ENCODE measurements at places on chromosomes 6 and 20.

DNA sequence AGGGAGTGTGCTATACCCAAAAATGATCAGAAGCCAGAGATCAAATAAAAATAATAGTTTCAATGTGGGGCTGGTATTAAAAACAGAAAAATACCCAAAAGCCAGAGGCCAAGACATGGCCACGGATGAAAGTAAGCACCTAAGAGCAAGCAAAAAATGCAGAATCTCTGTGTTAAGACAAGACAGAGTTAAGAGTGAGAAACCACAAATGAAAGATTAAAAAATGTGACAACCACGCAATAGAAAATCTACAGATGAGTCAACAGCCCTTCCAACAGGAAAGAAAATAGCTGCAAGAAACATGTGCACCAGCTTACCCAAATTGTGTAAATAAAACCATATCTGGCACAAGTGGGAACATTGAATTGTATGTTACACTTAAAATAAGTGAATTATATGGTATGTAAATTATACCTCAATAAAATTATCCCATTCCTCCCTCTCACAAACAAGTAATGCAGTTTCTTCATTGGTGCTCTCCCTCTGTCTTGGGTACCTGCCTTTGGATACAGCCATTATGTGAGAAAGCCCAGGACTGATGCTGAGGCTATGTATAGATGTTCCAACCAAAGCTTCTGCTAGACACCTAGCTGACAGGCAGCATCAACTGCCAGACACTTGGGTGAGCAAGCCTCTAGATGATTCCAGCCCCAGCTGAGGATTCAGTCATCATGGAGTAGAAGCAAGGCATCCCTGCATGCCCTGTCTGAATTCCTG is 55.3 kb upstream of the UFL1 start:
- DNase-seq: no peak

DNA sequence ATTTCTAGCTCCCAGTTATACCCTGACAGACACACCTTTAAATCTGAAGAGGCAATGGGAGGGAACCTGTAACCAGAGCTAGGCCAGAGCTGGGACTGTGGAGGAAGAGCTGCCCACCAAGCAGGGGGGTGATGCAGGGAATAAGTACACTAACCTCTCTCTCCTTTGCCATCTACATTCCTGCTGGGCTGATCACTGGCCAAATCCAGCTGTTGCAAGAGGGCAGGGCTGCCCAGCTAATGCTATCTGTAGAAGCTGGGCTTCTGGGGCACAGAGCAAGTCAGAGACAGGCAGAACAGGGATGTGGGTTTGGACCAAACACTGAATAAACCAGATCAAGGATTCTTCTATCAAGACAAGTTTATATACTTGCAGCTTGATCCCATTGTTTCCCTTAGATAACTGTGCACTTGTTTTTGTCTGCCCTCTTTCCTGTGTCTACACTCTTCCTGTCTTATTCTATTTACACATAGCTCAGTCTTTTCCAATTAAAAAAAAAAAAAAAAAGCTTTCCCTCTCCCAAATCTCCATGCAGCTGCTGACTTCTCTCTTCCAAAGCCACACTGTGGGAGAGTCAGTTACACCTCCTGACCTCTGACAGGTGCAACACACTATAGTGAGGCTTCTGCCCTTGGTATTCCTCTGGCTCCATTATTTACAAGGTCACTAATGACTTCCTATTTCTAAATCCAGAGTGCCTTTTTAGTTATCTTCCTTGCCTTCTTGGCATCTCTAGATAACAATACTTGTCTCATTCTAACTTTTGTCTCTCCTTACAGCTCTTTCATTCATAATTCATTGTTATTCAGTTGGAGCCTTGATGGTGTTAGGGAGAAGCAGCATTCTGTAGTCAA is 43.7 kb downstream of the TRIM38 start:
- DNase-seq: no peak

DNA sequence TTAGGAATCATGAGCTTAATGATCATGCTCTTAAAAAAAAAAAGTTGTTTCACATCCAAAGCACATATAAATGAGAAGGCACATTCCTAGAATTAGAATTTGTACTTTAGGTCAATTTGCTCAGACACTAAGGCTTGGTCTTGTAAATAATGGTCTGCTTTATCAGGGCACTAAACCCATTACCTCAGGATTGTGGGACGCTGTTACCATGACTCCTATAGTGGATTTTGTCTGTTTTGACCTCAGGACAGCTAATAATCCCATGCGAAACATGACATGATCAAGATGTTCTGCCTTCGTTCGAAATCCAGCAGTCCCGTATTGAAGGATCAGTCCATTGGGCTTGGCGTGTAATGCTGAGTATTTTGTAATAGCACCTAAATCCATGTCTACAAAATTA is 2.4 kb downstream of the PGM3 start:
- no peak for DNase-seq

DNA sequence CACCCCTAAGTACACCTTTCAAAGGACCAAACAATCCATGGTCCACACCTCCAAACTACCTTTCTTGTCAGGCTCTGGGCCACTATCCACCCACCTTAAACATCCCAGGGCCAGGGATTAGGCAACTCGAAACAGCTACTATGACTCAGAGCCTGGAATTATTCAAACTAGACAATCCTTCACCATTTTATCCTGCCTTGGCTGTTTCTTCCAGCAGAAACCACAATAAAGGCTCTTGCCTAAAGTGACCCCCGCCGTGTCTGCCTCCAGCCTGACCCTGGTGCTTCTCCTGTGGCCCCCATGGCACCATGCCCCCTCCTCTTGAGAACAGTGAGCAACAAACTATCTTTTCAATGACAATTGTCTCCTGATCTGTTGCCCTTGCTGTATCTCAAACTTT is 195.5 kb downstream of the EPM2A start:
- DNase-seq: no peak

- DNase-seq: no peak
These were observed 67.4 kb upstream of the BMP2 start for GRCh38 chr20:6699921-6700562.

DNA sequence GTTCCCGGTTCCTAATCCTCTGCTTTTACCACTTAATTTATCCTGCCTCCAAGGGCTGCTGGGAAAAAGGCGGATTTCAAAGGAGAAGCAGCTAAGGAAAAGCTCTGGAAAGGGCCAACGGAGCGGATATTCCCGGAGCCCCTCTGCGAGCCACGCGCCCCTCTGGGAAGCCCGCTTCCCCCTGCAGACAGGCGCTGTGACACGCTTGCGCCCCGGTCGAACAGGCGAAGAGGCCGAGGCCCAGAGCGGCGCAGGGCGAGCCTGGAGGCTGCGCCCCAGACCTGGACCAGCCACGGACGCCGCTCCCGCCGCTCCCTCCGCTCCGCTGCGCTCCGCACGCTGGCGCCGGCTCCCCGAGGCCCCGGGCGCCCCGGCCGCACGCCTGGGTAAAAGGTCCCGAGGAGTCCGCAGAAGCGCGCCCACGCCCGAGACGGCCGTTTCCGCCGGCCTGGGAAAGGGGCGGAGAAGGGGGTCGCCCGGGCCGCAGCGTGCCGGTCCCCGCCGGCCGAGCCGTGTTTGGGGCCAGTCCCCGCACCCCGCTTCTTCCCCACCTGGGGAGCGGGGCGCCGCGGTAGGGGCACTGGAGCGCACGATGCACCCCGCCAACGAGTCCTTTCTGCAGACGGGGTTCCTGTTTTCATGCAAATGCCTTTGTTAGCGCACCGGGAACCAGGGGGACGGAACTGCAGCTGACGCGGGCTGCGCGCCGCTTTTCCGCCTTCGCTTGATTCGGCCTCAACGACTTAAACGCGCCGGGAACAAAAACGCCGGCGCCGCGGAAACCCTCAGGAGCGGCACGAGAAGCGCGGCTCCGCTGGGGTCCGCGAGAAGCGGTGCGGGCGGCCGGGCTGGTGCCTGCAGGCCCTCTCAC is 91.9 kb upstream of the SIRPA start:
- DNase-seq: no peak

DNA sequence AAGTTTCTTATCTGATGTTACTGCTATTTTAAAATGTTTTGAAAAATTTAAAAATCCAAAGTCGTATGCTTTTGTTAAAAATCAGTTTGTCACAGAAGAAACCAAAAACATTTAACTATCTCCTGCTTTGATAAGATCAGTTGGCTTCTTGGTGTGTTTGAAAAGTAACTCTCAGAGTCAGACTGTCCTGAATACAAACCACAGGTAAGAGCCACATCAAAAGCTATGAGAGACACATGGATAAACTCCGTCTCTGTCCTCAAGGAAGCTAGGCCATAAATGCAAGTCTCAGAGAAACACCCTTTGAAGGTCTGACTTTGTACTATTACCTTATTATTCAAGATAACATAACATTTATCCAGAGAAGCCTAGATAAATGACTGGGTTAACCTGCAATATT is 7.7 kb downstream of the HBS1L start:
- DNase-seq: no peak

GRCh38 chr6:149964308-149965193 is 808 bp downstream of the ULBP1 start:
- DNase-seq: no peak

DNA sequence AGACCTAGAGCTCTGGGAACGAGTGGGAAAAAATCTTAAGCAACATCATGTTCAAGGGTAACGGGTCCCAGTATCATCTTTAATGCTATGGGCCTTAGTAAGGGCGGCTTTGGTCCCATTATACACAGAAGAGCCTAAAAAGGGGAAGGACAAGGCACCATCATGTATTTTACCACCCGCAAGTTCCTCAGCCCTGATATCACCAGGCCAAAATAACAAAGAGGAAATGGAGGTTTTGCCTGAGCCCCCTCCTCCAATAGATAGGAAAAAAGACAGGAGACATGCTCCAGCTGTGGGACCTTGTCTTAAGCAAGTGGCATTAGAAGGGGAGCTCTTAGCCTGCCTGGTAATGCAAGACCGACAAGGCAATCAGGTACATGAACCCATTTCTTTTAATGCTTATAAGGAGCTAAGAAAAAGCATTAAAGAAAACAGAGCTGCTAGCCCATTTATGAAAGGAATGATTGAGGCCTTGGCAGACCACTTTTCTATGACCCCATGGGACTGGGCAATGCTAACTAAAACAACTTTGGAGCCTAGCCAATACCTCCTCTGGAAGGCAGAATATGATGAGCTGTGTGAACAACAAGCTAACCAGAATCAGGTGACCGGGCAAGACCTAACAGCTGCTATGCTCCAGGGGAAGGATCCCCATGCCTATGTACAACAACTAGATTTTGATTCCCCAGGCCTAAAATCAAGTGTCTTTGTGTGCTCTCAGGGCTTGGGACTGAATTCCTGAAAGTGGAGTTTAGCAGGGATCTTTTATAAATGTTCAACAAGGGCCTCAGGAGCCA is 23.2 kb downstream of the HLA-DPA1 start:
- DNase-seq: no peak

GRCh38 chr6:164152611-164153010 is 738.1 kb downstream of the QKI start:
- no peak for DNase-seq

DNA sequence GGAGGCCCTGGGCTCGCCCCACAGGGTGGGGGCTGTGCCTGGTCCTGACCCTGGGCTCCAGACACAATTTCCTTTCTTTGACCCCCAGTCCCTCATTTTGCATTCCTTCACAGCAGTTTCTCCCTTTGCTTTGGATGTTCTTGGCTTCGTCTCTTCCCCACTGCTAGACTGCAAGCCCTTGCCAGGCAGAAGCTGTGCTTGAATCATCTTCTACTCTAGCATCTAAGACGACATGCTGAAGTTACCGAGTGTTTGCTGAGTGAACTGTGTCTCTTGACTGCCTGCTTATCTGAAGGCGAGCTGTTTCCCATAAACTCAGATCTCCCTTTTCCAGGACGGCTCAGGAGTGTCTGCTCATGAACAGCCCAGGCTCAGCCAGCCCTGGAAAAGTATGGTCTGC is 14.3 kb upstream of the SYNDIG1 start:
- DNase-seq: no peak

- no peak for DNase-seq
These were observed 17.1 kb downstream of the REPS1 start for GRCh38 chr6:138970856-138971425.

DNA sequence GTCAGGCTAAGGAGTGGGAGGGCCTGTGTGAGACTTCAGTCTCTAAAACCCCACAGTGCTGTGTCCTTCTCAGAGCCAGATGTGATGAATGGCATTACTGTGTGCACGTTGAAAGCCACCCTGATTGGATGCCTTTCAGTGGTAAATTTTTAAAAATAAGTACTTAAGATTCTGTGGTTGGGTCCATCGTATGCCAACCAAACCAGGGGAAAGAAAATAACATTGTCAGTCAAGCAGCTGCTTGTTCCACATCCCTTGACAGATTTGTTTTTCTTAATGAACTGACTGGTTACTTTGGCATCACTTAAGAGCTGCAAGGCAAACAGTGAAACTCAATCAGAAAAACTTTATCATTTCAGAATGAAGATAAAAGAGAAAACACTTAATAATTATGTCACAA is 334.0 kb upstream of the NT5E start:
- no peak for DNase-seq

GRCh38 chr6:54847799-54848597 is 1.4 kb downstream of the FAM83B start:
- DNase-seq: peak; percentile 50

- DNase-seq: no peak
These were observed 127.5 kb downstream of the EYA4 start for GRCh38 chr6:133368664-133369063.

- DNase-seq: no peak
These were observed 131.6 kb upstream of the TOP1 start for GRCh38 chr20:40896814-40897700.

DNA sequence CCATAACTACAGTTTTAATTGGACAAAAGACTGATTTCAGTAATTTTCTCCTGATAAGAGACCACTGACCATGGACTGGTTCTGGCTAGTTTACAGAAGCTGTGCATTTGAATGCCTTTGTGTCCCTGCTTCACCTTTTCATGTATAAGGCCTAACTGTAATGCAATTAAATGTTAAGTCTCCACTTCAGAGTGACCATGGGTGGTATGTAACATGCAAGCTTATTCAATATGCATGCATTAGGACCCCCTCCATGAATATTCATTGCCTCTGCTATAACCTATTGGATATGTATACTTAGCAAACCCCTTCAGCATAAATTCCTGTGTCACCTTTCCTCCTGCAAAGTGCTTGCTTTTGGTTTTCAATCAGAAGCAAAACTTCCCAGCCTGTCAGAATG is 2.2 kb downstream of the UBD start:
- DNase-seq: no peak

DNA sequence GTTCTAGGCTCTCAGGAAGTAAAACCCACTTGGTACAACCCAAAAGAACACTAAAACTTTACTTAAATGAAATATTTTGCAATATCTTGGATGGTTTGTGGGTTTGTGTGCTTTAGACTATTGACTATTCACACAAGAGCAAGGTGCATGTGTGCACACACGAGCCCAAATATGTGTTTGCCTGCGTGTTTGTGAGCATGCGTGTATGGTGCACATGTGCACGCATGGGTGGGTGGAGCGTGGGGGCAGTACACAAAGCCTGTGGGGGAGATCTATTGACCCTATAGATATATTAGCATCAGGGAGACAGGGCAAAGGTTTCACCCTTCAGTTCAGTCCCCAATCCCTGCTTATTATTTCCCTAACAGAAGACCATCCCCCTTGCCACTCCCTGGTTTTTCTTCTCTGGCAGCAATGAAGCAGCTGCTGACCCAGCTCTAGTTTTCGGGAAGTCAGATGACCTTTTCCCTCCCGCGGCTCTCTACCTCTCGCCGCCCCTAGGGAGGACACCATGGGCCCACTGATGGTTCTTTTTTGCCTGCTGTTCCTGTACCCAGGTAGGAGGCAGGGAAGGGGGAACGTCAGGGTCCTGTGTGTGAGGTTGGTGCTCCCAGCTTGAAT is at the start of gene C2:
C2 (plus strand) TSS at position 476 of the 621 bp plus-strand sequence; CDS start at position 512, 36 bp downstream.
- no peak for DNase-seq

GRCh38 chr20:38298768-38299288 is 5.1 kb upstream of the BPI start:
- DNase-seq: no peak

GRCh38 chr6:169428532-169428931 is 174.9 kb upstream of the THBS2 start:
- no peak for DNase-seq

GRCh38 chr20:11799281-11799684 is 118.4 kb upstream of the BTBD3 start:
- DNase-seq: no peak

Measured in COLO829 (cell line).